ENCODE measurements at places on chromosomes 6 and 20. TPM values are rescaled to one million over a fixed set of nuclear protein-coding genes. Genes with fewer than 3 reads are reported as not detected.

KCNS1 gene
- total RNA-seq, result 0.10 TPM

COL19A1 gene
- 0.33 TPM for total RNA-seq

- no peak overlapping the region for H3K27ac ChIP-seq
- no peaks in the 10 kb centered on the region for H3K36me3 ChIP-seq
- DNase-seq, result no peak
- peaks cover 2% of the 10 kb centered on the region for H3K27me3 ChIP-seq
These were observed 74.7 kb upstream of the NOX3 start for GRCh38 chr6:155530219-155530834.

DNA sequence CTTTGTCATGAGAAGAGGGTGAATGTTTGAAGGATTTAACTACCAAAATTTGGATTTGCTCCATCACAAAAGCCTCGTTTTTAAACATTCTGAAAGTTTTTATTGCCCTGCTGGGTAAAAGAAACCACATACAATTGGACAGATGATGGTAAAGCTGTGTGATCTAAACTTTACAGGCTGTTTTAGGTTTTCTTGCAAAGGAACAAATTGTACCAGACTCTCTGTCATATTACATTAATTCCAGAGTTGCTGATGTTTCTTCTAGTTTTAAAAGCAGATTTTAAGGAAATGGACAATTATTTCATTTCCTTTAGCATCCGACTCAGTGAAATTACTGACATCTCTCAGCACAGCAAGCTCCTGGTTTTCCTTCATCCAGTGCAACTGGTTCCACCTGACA is 53.2 kb downstream of the CRYBG1 start:
- H3K27me3 ChIP-seq, result peaks cover 5% of the 10 kb centered on the region
- H3K4me3 ChIP-seq, result no peak overlapping the region
- no peak for DNase-seq
- no peaks in the 10 kb centered on the region for H3K4me1 ChIP-seq
- H3K27ac ChIP-seq, result no peak overlapping the region

DNA sequence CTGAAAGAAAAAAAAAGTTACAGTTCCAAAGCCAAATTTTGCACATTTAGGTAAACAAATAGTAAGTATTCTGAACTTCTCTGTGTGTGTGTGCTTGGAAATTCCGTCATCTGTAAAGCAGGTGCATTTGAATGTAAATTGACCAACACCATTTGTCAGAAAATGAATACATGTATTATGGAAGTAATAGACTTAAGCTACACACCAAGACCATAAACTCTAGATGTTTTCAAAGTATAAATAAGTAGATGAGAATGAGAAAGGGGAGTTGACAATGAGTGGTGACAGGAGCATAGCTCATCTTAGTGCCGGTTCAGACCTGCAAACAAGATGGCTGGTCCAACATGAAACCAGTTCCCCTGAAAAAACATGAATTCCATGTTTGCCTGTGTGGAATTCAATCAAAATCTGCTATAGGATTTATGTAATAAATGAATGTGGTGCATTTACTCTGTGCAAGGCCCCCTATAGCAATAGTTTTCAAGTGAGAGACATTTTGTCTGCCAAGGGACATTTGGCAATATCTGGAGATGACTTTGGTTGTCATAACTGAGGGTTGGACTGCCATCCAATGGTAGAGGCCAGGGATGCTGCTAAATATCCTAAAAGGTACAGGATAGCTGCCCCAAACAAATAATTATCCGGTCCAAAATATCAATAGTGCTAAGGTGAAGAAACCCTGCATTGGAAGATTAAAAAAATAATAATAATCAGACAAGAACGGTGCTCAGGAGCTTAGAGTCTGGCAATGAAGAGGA is 11.0 kb upstream of the FILIP1 start:
- peaks cover 1% of the 10 kb centered on the region for H3K27me3 ChIP-seq
- H3K27ac ChIP-seq, result no peak overlapping the region

GRCh38 chr20:558117-558516 is 14.5 kb upstream of the CSNK2A1 start:
- H3K4me1 ChIP-seq, result peaks cover 9% of the 10 kb centered on the region
- no peak for DNase-seq
- H3K4me3 ChIP-seq, result no peak overlapping the region
- no peak overlapping the region for H3K27ac ChIP-seq
- no peaks in the 10 kb centered on the region for H3K36me3 ChIP-seq
